ENCODE measurements at places on chromosomes 7 and 10. TPM values are rescaled to one million over a fixed set of nuclear protein-coding genes. Genes with fewer than 3 reads are reported as not detected.

The C1GALT1 gene
- total RNA-seq, result 1.3 TPM

The COL26A1 gene
- total RNA-seq, result 0.30 TPM

The POLL gene
- total RNA-seq, result 15.8 TPM

The CHCHD1 gene
- total RNA-seq, result 7.9 TPM

- DNase-seq, result no peak
These were observed 82.7 kb downstream of the SEMA3A start for GRCh38 chr7:84111842-84112241.

- no peak for DNase-seq
These were observed 27.1 kb downstream of the PRF1 start for GRCh38 chr10:70575486-70575873.

DNA sequence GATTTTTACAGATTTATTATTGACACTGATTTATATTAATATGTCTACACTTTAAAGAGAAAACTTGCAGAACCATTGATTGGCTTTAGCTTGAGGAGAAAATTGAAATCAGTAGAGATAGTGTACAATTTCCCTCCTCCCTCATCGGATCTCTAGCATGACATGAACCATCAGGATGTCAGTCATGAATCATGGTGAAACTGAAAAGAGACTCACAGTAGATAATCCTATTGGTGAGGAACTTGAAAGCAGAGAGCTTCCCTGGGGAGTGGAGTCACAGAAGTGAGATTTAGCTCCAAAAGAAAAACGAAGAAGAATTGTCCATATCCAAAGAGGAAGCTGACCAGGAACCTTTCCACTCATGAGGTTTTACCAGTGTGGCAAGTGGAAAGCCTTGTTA, 346.8 kb downstream of the ABCA13 start:
- no peak for DNase-seq

- DNase-seq, result no peak
These were observed 15.2 kb upstream of the KAZALD1 start for GRCh38 chr10:101046332-101047238.

- DNase-seq, result no peak
These were observed 569 bp downstream of the SLC26A5 start for GRCh38 chr7:103445228-103446048.

- no peak for DNase-seq
These were observed 102.7 kb downstream of the ZNF248 start for GRCh38 chr10:37754538-37755323.

Measured in uterus (tissue), 4 donors.